ENCODE measurements at places on chromosomes 16 and 17. TPM values are rescaled to one million over a fixed set of nuclear protein-coding genes. Genes with fewer than 3 reads are reported as not detected.

- DNase-seq = no peak
Observed at GRCh38 chr17:82568997-82569393, 49.5 kb downstream of the FOXK2 start.

GRCh38 chr17:78294356-78294755 lies 62.9 kb downstream of the TMEM235 start:
- DNase-seq = no peak

- DNase-seq = no peak
Observed at GRCh38 chr16:48734220-48734619, 124.2 kb upstream of the N4BP1 start.

GRCh38 chr16:11377154-11377553 lies 31.9 kb downstream of the RMI2 start:
- DNase-seq = no peak

GRCh38 chr17:48239603-48239995 lies 132.0 kb downstream of the SNX11 start:
- no peak for DNase-seq

- peak; percentile 45 for DNase-seq
Observed at GRCh38 chr17:68314916-68315535, 23.7 kb downstream of the ARSG start.

- no peak for DNase-seq
Observed at GRCh38 chr16:5058476-5058875, 7.3 kb downstream of the C16orf89 start.

GRCh38 chr16:12081048-12081404 lies 104.5 kb downstream of the SNX29 start:
- no peak for DNase-seq

GRCh38 chr17:56521414-56522141 lies 71.9 kb upstream of the NOG start:
- DNase-seq = no peak

DNA sequence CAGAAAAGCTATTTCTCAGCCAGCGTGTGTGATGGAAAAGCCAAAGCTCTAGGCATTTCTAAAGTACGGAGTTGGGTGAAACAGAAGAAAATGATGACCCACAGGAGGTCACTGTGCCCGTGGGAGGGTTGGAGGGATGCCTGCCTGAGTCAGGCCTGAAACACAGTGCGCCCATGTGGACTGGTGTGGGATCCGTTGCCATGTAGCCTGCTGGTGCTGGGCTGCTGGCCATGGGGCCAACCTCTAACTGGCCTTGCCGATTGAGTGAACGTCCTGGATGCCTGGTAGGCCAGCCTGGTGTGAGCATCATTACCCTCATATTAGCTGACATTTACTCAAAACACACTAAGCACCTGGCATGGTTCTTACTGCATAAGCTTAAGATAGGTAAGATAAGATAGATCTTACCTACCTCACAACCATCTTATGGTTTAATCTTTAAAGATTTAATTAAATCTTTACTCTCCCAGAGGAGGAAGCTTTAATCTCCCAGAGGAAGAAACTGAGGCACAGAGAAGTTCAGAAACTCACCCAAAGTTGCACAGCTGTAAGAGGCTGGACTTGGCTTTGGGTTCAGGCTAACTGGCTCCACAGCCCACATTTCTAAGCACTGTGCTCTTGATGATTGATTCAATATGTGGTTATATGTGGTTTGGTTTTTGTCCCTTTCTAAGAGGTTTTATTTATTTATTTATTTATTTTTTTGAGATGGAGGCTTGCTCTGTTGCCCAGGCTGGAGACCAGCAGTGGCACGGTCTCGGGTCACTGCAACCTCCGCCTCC lies 15.7 kb downstream of the MGAT5B start:
- no peak for DNase-seq

DNA sequence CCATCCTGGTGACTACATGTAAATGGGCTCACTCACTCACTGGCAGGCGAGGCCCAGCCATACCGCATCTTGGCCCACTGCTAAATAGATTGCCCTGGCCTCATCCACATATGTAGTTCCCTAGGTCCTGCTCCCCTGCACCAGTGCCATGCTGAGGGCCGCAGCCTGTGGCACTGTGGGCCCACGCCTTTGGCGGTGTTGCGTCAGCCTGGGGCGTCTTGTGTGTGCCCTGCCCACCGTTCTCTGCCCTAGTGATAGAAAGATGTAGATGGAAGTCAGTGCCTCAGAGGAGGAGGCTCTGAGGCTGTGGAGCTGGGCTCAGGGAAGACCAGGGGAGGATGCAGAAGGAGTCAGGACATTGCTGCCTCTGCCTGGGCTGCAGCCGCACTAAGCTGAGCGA lies 18.9 kb downstream of the C17orf75 start:
- no peak for DNase-seq

GRCh38 chr17:33523577-33523981 lies 230.5 kb upstream of the ASIC2 start:
- no peak for DNase-seq

- no peak for DNase-seq
Observed at GRCh38 chr17:39709319-39709997, 9.6 kb downstream of the ERBB2 start.

DNA sequence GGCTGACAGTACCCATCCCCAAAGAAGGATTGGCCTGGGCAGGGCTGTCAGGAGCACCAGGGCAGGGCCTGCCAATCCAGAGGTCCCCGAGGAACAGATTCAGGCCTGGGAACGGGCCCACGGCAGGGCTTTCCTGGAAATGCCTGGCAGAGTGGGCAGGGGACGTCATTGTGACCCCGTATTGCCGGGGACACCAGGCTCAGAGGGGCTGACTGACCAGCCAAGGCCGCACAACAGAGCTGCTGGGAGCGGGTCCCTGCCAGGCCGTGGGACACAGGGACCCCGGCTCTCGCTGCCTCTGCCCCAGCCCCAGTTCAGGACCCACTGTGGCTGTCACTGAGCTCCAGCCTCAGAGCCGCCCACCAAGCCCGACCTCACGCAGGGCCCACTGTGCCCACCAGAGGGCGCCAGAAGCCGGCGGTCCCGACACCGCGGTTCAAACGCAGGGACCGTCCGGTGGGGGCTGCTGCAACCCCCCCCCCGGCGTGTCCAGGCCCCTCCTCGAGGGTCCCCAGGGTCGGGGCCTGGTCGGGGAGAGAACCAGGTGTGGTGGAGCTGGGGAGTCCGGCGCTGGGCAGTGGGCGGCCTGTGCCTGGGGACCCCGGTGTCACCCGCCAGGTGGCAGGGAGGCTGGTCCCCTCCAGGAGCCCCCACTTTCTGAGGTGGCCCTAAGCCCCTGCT lies 15.2 kb upstream of the SSTR5 start:
- no peak for DNase-seq

GRCh38 chr17:2262135-2262587 lies 41.4 kb downstream of the SMG6 start:
- DNase-seq = no peak

GRCh38 chr16:82753821-82754220 lies 127.1 kb downstream of the CDH13 start:
- no peak for DNase-seq

- no peak for DNase-seq
Observed at GRCh38 chr16:79639576-79640311, 39.2 kb upstream of the MAF start.

DNA sequence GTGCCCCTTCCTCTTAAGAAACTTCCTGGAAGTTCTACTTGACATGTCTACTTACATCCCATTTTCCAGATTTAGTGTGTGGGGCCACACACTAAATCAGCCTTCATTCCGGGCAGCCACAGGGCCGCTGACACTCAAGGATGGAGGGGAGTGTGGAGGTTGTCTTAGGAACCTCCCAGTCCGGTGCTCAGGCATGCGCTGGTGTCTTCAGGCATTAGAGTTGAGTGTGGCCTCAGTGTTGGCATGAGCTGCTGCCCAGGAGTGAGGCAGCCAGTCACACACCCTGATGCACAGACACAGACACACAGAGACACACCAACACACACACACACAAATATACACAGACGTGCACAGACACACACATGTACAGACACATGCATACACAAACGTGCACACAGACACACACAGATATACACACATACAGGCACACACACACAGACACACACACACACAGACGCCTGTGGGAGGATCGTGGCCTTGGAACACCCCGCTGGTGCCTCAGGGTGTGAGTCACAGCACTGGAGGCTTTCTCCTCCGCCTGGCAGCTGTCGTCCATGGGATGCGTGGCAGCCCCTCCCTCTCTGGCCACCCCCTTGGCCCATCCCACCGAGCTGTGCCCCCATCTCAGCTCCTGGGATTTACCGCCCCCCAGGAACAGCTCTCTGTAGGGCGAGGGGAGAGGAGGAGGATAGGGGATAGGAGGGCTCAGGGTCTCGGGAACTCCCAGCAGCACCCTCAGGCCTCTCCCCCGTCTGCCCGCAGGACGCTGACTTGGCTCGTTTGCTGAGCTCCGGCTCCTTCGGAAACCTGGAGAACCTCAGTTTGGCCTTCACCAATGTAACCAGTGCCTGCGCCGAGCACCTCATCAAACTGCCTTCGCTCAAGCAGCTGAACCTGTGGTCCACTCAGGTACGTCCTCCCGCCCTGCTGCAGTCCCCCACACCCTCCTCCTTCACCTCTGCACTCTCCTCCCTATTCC lies 75.6 kb upstream of the PLCG2 start:
- no peak for DNase-seq

GRCh38 chr16:84266451-84266850 lies 26.6 kb upstream of the KCNG4 start:
- DNase-seq = peak; percentile 78

DNA sequence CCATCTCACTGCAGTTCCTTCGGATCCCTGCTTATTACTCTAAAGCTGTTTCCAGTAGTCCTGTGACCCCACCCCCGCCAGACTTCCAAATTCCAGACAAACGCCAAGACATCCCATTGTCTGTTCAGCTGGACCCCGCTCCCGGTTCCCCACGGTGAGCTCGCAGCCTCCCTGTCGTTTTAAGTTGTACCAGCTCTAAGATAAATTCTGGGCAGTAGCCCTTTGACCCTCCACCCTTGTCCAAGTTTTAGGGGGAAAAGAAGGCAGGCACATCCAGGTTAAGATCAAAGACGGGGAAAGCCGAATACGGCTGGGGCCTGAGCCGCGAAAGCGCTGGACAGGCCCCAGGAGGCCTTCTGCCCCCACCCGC lies 589 bp downstream of the ARL6IP1 start:
- DNase-seq = no peak

DNA sequence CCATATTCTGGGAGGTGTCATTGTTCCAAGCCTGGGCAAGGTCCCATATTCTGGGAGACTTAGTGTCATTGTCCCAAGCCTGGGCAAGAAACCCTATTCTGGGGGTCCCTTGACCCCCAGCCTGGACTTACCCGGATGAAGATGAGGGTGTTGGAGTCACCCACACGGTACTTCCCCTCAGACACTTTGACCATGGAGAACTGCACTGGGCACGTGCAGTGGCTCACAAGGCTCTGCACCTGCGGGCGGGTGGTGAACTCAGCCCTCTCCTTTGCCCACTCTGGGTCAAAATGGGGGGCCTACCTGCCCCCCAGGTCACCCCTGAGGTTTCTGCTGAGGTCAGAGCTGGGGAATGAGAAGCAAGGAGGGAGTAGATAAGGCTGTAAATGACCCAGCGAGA lies 4.1 kb downstream of the GAS2L2 start:
- DNase-seq = no peak

DNA sequence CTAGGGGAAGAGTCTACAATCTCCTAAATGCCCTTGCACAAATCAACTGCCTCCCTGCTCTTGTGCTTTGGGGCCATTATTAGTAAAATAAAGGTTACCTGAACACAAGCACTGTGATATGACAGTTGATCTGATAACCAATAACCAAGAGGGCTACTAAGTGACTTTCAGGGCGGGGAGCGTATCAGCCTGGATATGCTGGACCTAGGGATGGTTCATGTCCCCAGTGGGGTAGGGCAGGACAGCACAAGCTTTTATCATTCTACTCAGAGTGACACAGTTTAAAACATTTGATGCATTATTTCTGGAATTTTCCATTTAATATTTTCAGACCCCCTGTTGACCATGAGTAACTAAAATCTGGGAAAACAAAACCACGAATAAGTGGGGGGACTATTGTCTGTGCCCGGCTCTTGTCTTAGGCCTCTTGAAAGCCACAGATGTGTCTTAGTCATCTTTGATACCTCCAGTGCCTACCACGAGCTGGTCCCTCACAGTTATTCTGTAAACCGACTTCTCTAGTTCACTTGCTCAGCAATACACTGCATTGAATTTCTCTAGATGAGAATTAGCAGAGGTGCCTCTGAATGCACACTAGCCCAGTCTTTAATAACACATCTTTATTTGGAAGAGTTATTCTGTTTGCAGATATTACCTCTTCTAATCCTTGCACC lies 94.6 kb upstream of the DHX40 start:
- DNase-seq = no peak

DNA sequence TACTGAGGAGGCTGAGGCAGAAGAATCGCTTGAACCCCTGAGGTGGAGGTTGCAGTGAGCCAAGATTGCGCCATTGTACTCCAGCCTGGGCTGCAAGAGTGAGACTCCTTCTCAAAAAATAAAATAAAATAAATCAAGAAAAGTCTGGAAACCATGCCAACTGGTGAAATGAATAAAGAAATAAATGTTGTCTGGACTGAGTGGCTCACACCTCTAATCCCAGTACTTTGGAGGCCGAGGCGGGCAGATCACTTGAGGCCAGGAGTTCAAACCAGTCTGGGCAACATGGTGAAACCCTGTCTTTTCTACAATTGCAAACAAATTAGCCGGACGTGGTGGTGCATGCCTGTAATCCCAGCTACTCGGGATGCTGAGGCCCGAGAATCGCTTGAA lies 744 bp upstream of the LRRC37A3 start:
- DNase-seq = no peak

DNA sequence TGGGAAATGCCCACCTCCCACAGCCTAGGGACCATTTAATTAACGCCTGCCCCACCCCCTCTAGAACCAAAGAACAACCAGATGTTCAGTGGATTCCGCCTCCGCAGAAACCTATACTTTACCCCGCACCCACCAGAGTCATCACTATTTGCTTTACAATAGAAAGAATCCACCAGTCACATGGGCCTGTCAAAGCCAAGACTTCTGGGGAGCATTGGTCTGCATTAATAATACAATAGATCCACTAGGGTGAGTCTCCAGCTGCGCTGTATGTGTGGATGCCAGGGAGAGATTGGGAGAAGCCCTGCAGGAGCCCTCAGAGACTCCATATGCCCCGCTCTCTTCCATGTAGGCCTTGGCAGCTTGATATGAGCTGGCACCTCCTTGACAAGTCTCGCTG lies 31.3 kb downstream of the CLEC19A start:
- DNase-seq = no peak

Gene SMG6
- total RNA-seq = 43.1 TPM

Gene NDEL1
- 78.4 TPM for total RNA-seq

Gene SCIMP
- not detected for total RNA-seq

Gene LPO
- total RNA-seq = not detected

Gene TXNDC11
- total RNA-seq = 40.9 TPM

Gene CD7
- total RNA-seq = 0.48 TPM

Gene KRT36
- not detected for total RNA-seq

Gene KRT39
- total RNA-seq = not detected

Gene GUCY2D
- 0.79 TPM for total RNA-seq

Gene C16orf87
- 8.6 TPM for total RNA-seq

Gene BIRC5
- 91.0 TPM for total RNA-seq

Gene EPX
- total RNA-seq = not detected

Gene TNP2
- not detected for total RNA-seq

Gene KRTAP29-1
- total RNA-seq = not detected

Gene CREBBP
- 70.5 TPM for total RNA-seq

All from PC-9 (cell line).